Stimulated activated CD4-positive, alpha-beta T cell treated with anti-CD3 and anti-CD28 coated beads, Interleukin-1b, Interleukin-23, amount 100 ng/mL, for 1 hour (primary cell): ENCODE measurements at places on chromosomes 3 and 15.

DNA sequence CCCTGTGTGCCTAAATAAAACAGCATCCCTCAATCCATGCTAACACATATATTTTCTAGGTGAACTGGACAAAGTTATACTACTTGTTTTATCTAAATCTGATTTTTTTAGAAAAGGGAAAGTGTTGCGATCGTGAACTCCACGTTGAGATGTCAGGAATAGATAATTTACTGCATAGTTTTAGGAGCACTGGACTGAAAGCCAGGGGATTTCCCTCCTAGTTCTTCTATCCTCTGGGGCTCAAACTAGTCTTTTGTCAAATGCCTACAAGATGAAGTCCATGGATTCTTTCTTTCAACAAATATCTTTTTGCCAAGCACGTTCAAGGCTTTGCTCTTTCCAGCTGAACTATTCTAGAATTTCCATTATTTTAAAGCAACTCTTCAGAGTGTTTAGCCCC is 617 bp upstream of the HPS3 start:
- DNase-seq, result no peak

DNA sequence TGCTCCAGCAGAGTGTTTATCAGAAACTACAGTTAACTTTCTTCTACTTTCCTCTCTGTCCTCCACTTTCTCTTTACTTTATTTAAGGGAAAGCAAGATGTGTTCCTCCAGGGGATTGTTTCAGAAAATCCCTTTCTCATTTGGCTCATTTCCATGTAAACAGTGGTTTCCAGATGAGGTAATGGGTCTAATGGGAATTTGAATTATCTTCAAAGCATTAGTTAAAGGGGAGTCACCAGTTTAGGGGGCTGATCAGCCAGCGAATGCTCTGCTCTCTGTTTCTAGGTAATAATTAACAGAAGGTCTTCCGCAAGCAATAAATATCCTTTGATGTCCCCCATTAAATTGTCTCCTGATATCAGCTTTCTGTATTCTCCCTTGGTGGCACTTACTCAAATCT is 30.4 kb upstream of the ZNF639 start:
- DNase-seq, result no peak

GRCh38 chr3:79846148-79846933 is 78.5 kb upstream of the ROBO1 start:
- no peak for DNase-seq

DNA sequence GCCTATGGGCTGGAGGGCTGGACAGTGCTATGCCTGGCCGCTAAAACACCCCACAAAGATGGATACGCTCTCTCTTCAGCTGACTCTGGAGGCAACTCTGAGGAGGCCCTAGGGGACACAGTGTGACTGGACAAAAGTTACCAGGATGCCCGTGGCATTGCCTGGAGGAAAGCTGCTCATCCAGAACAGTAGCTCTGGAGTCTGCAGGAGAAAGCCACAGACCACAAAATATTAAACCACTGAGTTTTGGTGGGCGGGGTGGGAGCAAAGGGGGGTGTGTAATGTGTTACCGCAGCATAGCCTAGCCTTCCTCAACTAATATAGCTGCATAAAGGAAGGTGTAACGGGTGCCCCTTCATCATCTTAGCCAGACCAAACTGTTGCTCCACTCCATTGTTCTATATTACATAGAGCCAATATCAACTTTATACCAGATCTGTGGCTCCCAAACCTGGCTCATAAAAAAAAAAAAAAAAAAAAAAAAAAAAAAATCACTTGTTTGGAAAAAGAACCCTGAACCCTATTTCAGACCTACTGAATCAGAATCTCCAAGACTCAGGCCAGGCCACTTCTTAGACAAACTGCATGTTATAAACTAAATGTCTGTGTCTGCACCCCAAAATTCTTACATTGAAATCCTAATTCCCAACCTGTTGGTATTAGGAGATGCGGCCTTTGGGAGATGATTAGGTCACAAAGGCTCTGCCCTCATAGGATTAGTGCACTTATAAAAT is 132.6 kb downstream of the TNIK start:
- DNase-seq, result no peak

DNA sequence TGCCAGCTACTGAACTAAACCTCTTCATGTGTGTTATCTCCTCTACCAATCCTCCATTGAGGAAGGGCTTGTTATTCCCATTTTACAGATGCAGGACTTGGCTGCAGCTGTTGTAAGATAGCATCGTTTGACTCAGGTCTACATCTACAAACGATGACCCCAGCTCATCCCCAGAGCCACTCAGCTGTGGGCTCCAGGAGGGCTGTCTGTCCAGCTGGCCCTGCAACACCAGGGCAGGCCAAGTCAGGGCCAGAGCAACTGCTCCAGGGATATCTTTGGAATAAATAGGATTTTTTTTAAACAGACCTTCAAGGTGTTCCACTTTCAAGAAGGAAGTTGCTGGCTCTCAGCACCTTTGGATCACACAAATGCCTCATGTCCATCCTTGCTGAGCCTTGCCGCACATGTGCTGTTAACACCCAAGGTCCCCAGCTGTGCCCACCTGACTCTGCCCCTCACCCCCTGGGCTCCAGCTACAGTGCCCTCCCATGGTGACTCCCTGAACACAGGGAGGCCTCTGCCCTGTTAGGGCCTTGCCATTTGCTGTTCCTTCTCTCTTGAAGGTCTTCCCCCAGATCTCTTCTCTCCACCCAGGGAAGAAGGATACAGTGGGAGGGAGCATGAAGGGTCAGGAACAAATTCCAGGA is 31.0 kb downstream of the ALDH1L1 start:
- no peak for DNase-seq

DNA sequence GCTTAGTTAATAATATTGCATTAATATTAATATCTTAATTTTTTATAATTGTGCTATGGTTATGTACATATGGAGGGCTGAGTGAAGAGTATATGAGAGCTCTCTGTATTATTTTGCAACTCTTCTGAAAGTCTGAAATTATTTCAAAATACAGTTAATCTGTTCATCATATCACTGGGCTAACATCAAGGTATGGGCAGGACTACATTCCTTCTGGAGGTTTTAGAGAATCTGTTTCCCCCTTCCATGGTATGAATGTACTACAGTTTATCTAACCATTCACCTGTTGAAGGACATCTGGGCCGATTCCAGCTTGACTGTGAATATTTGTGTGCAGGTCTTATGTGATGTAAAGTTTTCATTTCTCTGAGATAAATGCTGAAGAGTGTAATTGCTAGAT is 5.1 kb downstream of the IL20RB start:
- DNase-seq, result no peak

DNA sequence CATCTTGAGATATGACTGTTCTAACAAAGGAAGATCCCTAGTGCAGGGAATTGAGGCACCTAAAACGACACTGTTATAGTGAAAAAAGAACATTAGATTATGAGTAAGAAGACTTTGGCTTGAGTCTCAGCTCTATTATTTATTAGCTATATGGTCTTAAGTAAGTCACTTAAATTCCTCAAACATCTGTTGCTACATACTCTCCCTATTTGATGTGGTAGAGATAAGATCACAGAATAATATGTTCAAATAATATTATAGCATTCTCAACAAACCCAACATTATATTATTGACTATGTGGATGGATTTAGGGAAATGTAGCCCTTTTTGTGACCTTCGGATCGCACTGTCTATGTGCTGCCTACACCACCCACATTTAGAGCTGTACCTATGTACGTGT is 136.9 kb downstream of the P2RY1 start:
- DNase-seq, result no peak

- DNase-seq, result no peak
Observed at GRCh38 chr3:71486831-71487230, 96.7 kb downstream of the FOXP1 start.

GRCh38 chr3:156483961-156484787 is 70.7 kb downstream of the SSR3 start:
- no peak for DNase-seq

GRCh38 chr3:130971208-130971607 is 55.4 kb downstream of the ASTE1 start:
- no peak for DNase-seq

DNA sequence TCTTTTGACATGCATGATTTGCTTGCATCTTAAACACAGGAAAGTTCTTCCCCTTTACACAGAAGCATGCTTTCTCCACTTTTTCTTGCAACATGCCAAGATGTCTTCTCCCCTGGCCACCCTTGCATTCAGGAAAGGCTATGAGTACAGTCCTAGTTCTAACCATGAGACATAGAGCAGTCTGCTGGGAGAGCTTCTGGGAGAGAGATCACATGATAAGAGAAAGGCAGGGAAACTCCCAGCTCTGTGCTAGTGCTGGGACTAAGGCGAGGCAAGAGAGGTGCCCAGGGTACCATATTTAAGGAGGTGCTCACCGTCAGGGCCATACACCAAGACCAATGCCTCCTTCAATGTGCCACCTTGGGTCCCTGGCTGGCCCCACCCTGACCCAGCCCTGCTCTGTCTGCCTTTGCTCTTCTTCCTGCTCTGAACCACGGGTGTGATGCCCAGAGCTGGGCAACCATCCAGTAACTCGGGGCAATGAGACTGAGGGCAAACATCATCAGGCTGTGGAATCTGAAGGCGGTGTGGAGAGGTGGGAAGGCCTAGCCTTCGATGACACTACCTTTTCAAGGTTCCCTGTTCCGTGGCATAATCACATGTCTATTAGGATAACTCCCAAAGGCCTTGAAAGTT is 77.4 kb upstream of the PRR20G start:
- DNase-seq, result no peak

GRCh38 chr3:147191795-147192385 is 214.5 kb downstream of the ZIC4 start:
- DNase-seq, result no peak

DNA sequence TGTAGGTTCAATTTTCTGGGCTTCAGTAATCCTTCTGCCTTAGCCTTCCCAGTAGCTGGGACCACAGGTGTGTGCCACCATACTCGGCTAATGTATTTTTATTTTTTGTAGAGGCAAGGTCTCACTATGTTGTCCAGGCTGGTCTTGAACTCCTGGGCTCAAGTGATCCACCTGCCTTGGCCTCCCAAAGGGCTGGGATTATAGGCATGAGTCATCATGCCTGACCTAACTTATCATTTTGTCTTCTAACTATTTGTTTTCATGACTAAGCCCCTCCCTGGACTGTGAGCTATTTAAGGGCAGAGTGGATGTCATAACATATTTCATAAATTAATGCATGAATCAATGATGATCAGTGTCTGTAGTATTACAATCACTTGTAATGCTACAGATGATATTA is 56.1 kb upstream of the PIAS1 start:
- DNase-seq, result no peak

DNA sequence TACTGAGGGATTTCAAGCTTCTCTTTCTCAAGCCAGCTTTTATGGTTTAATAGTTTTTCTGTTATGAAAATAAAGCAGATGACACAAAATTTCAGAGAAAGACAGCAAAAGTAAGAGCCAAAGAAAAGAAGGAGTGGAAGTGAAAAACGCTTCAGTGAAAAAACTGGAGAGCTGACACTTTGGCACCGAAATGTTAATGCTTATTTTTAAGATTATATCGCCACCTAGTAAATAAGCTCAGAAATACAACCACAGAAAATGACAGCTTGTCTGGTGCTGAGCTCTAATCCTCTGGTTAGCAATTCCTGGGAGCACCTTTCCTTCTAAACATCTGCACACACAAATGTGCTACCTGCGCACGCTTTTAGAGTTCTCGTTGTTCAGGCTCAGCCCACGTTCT is 101.6 kb downstream of the ZPLD1 start:
- DNase-seq, result no peak

GRCh38 chr3:150760431-150761200 is 2.4 kb downstream of the SIAH2 start:
- DNase-seq, result no peak

DNA sequence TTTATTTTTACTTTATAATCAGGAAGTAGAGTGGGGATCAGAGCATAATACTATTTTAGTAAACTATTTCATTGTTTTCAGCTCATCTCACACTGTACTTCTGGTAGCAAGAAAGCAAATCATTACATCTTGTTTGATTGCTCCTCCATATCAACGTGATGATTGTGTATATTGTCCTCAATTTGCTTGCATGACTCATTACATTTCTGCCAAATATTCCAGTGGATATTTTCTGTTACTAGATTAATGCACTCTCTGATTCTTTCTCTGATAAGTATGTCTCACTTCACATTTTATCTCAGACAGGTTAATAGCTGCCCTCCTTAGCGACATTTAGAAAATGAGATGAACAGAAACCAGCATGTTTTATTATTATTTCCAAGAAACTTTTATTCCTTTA is 1145.3 kb downstream of the OTOL1 start:
- no peak for DNase-seq
